ENCODE measurements at places on chromosomes 7 and 10.

GRCh38 chr10:75228834-75229233, 6.9 kb downstream of the COMTD1 start:
- DNase-seq: no peak

GRCh38 chr10:13810568-13810967, 223.8 kb downstream of the PRPF18 start:
- no peak for DNase-seq

DNA sequence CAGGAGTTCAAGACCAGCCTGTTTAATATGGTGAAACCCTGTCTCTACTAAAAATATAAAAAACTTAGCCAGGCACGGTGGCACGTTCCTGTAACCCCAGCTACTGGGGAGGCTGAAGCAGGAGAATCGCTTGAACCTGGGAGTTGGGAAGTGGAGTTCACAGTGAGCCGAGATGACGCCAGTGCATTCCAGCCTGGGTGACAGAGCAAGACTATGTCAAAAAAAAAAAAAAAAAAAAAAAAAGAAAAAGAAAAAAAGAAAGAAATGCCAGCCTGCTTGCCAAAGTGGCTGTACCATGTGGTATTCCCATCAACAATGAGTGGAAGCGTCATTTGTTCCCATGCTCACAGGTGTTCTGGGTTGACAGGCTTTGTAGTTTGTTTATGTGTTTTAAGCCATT, 43.3 kb upstream of the NPTX2 start:
- no peak for DNase-seq

- no peak for DNase-seq
Observed at GRCh38 chr7:52482076-52482475, 553.4 kb upstream of the POM121L12 start.
